ENCODE measurements at places on chromosomes 2 and 18.

GRCh38 chr2:80062298-80062697, 242.3 kb downstream of the LRRTM1 start:
- no peak for DNase-seq

DNA sequence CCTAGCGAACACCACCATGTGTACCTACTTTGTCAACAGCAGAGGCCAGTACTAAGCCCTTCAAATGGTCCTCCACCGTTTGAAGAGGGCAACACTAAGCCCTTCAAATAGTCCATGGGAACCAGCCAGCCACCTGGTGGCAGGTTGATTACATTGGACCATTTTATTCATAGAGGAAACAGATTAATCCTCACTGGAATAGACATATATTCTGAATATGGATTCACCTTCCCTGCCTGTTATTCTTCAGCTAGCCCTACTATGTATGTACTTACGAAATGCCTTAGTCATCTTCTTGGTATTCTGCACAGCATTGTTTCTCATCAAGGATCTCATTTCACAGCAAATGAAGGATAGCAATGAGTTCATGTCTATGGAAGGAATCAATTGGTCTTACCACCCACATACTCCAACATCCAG, 10.0 kb upstream of the ZNF396 start:
- peak; percentile 54 for DNase-seq

GRCh38 chr2:28293416-28293815, 99.2 kb upstream of the FOSL2 start:
- peak; percentile 48 for DNase-seq

DNA sequence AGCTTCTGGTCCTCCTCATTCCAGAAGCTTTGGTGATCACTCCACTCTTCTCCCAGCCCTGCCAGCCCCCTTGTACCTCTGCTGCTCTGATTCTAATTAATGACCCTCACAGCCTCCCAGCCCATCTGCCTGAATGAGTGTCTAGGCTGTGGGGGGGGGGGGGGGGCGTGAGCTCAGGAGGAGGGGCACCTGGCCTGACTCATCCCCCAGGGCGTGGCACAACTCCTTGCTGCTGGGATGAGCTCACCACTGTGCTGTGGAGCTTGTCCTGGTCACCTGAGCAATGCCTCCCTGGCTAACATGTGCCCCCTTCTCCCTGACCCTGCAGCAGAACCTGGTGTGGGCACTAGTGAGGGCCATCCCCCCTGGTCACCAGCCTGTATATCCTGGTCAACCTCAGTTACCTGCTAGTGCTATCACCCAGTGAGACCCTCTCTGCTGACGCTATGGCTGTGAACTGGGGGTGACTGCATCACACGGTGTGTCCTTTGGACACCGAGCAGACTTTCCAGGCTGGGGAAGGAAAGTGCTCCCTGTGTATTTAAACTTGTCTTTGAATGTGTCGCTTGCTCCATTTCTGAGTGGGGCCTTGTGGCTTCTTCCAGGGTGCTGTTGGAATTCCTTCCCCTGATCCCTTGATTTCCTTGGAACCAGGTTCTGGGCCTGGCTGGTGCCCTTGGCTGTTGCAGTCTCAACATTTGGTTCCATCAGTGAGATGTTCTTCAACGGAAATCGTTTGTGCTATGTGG, 41.5 kb upstream of the PUM2 start:
- no peak for DNase-seq
